ENCODE measurements at places on chromosomes 6 and 20. TPM values are rescaled to one million over a fixed set of nuclear protein-coding genes. Genes with fewer than 3 reads are reported as not detected.

DNA sequence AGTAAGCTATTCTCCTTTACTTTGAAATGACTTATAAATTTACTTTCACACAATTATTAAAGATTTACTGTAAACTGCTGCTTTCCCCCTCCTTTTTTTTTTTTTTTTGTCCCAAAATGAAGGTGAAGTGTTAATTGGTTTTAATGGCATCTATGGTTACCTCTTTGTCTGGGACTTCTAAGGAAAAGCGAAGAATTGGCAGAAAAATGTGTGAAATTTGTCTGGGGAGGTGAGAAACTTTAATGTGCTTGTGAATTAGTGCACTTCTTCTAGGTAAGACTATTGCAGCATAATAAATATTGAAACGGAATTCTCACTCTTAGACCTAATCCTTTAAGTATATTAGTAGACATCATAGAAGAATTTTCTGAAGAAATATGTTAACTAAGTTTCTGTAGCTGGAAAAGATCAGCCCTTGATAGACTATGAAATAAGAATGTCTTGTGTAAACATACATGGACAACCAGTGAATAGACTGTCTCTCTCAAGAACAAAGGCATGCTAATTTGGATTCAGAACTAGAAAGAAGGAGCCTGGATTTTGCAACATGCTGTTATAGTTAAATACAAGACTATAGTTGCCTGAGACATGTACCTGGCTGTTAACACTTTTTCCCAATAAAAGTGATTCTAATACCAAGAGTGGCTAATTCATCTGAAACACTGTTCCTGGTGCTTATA is 23.9 kb downstream of the FLRT3 start:
- no peak for DNase-seq

The CRISP1 gene
- total RNA-seq, result not detected

DNA sequence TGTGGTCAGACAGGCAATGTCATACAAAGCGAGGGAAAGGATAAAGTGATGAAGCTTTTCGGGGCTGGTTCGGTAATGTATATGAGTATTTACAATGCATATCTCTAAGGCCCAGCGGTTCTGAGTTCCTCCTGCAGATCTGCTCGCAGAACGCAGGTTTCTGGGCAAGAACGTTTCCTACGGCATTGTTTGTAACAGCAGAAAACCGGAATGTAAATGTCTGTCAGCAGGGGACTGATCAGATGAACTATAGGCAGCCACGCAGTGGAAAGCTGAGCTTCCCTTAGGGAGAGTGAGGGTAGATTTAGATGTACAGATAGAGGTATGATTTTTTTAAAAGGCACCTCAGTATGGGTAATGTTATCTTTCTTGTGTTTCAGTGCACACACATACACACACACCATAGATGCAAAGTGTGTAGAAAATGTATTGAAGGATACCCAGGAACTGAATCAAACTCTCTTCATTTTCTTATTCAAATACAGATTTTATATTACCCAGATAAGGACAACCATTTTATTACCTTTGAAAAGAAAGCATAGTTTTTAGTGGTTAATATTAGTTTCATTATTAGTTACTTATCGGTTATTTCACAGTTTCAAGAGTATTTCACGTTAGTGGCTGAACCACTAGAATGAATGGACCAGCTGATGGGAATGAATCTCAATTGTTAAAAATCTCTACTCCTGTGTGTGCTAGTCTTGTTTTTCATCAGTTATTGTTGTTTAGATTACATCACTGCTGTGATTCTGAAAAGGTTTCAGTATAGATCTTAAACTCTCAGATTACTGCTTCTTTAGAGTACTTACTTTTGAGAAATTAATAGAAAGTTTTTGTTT is 56.2 kb downstream of the SNX9 start:
- DNase-seq, result no peak

The RNF146 gene
- total RNA-seq, result 28.2 TPM

GRCh38 chr6:63599243-63599642 is 27.0 kb downstream of the LOC128125822 start:
- no peak for DNase-seq

DNA sequence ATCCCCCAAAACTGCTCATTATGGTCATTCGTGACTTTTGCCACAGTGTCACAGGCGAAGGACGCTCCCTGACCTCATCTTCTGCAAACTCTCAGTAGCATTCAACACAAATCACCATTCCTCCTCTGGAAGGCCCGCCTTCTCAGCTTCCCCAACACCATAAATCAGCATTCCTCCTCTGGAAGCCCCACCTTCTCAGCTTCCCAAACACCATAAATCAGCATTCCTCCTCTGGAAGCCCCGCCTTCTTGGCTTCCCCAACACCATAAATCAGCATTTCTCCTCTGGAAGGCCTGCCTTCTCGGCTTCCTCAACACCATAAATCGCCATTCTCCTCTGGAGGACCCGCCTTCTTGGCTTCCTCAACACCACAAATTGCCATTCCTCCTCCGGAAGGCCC is 288.0 kb upstream of the AGPAT4 start:
- DNase-seq, result peak; percentile 62

The SLC35D3 gene
- not detected for total RNA-seq

DNA sequence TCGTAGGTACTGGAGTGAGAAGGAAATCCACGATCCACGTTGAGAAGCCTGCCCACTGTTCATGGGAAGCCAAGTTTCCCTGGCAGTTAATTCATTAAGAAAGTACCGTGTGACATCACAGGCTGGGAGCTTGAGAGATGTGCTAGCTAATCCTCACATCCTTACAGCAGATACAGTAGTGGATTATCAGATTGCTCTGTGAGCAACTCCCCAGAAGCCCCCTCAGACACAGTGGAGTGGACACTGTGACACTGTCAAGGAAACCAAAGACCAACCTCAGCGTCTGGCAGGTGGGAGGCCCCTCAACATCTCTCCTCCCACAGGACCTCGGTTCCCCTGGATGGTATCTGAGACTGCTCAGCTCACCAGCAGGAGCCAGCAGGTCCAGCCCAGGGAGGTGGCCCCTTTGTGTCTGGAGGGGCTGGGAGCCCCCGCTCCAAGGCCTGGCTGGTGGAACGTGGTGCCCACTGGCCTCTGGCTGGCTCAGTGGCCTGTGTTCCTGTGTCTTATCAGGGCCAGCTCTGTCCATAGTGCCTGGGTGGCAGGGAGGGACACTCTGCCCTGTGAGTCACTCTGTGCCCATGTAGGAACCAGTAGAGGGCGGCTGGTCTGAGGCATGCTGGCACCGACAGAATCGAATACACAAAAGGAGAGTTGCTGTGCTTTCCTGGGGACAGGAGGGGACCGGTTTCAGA is 7.2 kb downstream of the PYGB start:
- peak; percentile 32 for DNase-seq

The TBX18 gene
- not detected for total RNA-seq

DNA sequence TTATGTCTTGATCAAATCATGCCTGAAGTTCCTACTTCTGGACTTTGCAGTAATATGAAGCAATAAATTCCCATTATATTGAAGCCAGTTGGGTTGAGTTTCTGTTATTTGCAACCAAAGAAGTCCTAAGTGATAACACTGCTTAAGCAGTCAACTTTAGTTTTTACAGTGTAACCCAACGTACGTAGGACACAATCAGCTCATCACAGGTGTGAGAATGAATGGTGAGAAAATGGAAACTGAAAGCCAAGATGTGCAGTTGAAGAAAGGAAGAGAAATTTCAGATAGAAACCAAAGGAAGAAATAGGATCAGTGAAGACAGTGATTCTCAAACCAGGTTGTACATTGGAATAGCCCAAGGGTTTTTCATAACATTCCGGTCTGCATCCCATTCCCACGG is 211.4 kb upstream of the ZFP64 start:
- no peak for DNase-seq

- peak; percentile 8 for DNase-seq
Measured at GRCh38 chr6:24154121-24154520, 28.1 kb downstream of the NRSN1 start.

DNA sequence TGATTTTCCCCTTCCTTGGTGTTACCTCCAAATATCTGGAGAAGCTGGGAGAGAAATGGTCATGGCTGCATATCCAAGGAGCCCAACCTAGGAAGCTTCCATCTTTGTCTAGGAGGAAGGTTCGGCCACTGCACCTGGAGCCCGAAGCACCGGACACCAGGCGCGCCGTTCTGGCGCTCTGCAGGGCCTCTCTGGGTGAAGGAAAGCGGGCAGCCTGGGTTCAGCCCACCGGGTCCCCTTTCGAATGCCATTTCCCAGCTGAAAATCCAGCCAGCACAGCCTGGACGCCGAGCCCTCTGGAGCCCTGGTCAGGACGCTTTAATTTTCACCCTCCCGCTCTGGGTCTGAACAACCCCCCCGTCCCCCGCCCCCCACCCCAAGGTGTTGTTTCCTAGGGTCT is 1.2 kb downstream of the LINC00237 start:
- no peak for DNase-seq

DNA sequence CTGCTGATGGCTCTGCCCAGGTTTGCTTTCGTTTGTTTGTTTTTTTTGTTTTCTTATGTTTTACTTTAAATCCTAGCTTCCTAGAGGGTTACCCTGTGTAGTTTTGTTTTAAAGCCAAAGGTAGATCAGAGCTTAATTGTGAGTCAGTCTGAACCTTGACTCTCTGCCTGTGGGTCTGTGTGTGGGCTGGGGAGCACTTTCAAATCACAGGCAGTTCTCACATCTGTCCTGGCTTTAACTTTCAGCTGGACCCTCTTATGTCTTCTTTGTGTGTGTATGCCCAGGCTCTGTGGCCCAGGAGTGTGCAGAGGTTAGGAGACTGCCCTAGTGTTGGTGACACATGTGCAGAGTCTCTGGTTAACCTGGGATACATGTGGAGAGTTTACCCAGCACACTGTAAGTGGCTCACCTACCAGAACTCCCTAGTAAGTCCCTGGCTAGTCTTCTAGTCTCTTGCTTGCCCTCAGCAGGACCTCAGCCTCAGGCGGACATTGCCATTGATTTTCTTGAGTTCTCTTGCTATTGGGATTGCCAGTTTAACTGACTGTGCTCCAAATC is 19.0 kb downstream of the HIVEP1 start:
- DNase-seq, result no peak

- DNase-seq, result no peak
Measured at GRCh38 chr6:26300828-26301227, 64.2 kb upstream of the BTN3A2 start.

GRCh38 chr20:36126836-36127527 is 27.6 kb upstream of the EPB41L1 start:
- DNase-seq, result no peak

The MEP1A gene
- total RNA-seq, result not detected

The HDGFL1 gene
- not detected for total RNA-seq

GRCh38 chr20:34070079-34070439 is 42.0 kb downstream of the EIF2S2 start:
- no peak for DNase-seq

- peak; percentile 16 for DNase-seq
Measured at GRCh38 chr6:17281497-17282481, 628 bp downstream of the RBM24 start.

DNA sequence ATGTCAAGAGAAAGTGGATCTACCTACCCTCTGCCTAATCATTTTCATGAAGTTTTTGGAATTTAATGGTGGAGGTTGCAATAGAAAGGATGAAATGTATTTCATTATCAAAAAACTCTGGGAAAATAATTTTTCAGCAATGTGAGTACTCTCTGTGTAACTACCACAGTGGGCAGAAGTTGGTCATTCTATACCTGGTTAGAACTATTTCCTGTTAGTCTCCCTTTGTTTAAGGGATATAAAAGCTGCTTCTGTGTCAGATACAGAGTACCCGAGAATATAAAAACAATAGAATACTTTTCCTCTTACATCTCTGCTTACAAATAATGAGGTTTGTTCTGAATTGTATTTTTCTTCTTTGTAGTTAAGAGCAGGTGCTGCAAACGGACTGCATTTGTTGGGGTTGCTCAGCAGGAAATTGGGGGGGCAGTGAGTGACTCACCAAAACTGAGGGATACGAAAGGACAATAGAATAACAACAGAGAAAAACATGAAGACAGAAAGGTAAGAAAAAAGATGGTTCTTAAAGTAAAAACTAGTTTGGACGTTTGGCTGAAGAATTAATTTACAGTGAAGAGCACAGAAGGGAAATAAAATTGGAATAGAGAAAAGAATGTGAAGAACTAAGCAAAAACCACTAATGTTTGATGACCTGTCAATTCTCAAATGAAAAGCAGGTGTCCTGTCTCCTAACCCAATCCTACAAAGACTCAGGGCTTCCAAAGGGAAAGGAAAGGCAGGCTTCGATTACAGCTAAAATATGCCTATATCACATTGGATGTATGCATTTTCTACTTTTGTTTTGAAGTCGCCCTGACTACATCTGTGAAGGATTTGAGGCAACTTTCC is 703.1 kb downstream of the RFPL4B start:
- DNase-seq, result peak; percentile 40

Data from A172 (cell line).